OCI-LY7 (cell line): ENCODE measurements at places on chromosomes 6 and 20.

GRCh38 chr20:31566658-31567379 lies 38.3 kb upstream of the ID1 start:
- DNase-seq = peak; percentile 67

DNA sequence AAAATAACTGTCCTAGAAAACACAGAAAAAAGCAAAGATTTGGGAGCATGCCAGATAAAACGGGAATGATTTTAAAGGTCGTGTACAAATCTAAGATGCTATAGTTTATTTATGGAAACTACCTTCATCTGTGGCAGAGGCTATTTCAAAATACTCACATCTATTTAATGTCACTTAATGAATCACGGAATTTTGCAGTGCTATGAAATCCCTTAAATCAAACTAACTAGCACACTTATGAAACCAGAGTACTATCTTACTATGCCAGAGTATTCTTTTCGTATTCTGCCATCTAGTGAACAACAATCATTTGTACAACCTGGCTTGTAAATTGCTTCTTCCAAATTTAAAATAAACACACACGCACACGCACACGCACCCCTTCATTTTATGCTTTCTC lies 77.9 kb upstream of the BMP5 start:
- DNase-seq = no peak

DNA sequence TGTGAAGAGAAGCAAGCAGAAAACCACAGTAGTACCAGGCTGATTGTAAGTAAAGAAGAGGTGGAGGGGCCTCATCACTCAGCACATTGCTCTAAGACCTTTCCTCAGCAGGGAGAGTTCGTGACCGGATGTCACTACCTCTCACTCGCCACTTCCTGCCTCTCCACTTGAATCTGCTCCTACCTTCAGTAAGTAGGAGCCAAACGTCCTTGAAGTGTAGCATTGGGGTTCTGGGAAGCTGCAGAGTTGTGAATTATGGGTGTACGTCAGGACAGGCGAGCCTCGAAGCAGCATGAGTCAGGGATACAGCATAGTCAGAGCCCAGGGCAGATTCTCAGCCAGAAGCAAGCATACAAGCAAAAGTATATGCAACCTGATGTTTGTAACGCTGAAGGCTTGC lies 224.9 kb downstream of the PHACTR1 start:
- DNase-seq = no peak

DNA sequence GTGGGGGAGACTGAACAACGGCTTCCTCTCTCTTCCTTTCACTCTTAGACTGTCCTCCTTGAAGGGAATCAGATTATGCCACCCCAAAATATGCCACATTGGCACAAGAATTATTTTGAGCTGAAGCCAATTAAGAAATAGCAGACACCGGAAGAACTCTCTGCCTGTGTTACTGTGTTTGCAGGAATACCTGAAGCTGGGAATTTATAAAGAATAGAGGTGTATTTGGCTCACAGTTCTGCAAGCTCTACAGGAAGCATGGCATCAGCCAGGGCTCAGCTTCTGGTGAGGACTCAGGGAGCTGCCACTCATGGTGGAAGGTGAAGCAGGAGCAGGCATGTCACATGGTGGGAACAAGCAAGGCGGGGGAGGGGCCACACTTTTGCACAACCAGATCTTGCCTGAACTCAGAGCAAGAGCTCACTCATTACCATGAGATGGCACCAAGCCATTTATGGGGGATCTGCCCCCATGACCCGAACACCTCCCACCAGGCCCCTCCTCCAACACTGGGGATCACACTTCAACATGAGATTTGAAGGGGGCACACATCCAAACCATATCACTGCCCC lies 46.0 kb downstream of the PCNA start:
- no peak for DNase-seq

DNA sequence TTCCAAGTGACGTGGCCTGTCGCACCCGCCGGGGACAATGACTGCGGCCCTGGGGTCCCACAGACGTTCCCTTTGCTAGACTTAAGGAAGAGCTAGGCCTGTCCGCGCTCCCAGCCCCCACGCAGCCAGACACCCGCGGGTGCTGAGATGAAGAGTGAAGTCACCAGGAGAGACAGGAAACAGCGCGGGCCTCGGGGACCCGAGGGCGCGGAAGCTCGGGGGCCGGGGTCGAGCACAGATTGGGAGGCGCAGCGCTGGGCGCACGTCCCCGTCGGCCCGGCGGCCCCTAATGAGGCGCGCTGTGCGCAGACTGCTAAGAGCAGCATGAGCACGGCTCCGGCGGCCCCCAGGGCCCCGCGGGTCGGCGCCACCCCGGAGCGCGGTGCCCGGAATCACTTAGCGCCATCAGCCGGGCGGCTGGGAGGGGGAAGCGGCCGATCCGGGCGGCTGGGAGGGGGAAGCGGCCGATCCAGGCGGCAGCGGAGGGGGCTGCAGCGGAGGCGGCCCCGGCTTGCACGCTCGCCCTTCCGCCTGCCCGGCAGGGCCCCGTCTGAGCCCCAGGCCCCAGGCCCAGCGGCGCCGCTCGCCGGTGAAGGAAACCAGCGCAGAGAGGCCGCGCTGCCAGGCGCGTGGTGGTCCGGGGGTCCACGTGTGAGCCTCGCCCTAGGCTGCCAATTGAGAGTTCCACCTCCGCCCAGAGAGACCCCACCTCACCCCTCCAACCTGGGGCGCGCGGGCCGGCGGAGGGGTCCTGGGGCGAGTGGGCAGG lies 8.3 kb upstream of the AVP start:
- no peak for DNase-seq

- peak; percentile 18 for DNase-seq
These were observed 2.1 kb downstream of the MAP3K7 start for GRCh38 chr6:90584636-90585255.
